ENCODE measurements at places on chromosomes 16 and 17.

- no peak for DNase-seq
These were observed 30.1 kb upstream of the CPNE2 start for GRCh38 chr16:57062329-57062728.

DNA sequence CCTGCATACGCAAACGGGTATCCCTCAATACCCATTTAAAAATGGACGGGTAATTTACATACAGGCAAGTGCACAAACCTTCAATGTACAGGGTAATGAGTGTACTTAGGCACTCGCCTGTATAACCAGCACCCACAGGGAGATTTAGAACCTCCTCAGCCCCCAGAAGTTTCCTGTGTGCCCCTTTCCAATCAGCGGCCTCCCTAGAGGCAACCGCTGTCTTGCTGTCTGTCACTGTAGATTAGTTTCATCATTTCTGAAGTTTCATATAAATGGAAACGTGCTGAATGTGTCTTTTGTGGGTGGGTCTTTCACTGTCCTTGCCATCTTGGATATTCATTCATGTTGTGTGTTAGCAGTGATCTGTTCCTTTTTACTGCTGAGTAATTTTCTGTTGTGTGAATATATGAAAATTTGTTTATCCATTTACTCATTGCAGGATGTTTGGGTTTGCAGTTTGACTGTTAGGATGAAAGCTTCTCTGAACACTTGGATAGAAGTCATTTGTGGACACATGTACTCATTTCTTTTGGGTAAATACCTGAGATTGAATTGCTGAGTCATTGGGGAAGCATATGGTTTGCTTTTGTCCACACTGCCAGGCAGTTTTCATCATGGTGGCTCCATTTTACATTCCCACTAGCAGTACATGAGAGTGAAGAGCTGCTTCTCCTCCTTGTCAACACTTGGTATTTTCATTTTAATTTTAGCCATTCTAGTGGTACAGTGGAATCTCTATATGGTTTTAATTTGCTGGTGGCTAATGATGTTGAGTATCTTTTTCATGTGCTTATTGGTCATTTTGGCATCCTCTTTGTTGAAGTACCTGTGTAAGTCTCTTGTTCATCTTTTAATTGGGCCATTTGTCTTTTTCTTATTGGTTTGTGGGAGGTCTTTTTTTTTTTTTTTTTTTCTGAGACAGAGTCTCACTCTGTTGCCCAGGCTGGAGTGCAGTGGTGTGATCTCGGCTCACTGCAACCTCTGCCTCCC is 2.1 kb upstream of the ADCY7 start:
- no peak for DNase-seq

- DNase-seq: no peak
These were observed 134.4 kb downstream of the MAF start for GRCh38 chr16:79466111-79466510.

DNA sequence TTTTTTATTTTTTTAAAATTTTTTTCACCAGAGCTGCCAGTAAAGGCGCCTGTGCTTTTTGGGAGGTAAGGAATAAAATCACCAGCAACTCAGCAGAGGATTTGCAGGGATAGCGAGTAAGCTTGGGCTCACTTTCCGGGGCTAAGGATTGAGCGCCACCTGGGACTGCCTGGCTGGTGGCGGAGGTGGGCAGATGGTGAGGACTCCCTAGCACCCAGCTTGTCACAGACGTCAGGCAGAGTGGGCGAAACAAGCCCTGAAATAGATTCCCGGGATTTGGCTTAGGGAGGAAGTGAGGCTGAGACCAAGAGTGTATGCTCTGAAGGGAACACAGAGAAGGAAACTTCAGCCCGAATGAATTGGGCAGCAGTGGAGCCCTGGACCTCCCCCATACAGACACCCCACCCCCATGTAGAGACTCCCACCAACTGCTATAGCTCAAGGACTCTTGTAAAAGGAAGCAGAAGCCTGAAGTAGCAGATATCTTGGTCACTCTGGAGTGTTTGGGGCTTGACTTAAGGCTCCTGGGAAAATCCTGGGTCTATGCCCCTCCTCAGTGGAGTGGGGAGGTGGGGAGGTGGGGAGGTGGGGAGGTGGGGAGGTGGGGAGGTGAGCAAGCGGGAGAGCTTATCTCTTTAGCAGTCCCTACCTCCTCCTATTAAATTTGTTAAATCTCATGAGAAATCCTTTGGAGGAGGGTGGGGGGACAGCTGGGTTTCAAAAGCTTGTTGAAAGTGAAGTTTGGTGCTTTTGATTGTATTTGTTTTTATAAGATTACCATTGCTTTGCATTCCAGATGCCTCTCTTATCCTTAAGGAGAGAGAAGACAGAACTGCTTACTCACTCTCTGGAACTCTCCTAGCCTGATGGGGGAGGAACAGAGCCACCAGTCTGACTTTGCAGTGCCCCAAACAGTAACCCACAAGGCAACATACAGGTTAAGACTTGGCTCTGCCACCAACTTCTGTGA is 8.2 kb downstream of the ARL4D start:
- no peak for DNase-seq

GRCh38 chr17:9255833-9256232 is 234.5 kb downstream of the NTN1 start:
- DNase-seq: no peak

DNA sequence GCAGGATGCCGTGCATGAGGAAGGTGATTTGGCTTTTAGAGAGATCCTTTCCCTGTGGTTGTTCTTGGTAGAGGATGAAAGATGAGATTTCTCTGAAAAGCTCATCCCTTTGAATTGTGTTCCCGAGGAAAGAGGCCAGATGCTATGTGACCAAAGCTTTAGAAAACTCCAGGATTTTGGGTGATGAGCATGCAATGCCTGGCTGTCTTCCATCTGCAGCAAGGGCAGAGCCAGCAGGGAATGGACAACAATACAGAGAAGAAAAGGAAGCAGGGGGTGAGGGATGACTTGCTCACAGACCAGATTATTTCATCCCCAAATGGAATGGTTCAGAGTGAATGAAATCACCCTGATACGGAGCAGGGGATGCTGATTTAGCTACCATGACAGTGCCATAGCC is 949.7 kb upstream of the EEF2KMT start:
- no peak for DNase-seq

DNA sequence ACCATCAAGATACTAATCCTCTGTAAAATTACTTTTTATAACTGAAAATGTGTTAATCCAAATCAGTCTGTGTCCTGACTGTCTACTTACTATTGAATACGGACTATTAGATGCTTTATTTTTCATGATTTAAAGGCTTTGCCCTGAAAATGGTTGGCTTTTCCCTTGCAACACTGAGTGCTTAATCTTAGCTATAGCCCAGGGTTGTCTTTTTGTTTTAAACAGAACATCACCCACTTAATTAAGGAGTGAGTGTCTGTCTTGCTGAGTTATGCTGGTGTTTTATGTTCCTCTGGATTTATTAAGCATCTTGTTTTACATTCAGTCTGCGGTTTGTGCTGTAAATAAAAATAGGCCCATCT is 11.0 kb downstream of the FTO start:
- no peak for DNase-seq

DNA sequence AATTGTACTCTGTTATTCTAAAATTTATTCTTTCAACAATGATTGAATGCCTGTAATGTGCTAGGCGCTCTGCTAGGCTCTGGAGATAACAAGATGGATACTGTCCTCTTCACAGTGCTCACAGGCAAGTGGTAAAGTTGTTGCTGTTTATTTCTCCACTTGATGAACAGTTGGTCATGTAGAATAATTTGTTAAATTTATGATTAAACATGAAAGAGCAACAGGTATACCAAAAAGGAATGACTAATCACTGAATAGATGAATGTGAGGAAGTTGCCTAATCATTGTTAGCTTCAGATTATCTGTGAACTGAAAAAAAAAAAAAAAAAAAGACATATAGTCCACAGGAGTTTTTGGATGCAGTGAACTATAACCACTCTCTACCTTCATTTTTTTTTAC is 62.3 kb downstream of the NFATC3 start:
- no peak for DNase-seq

DNA sequence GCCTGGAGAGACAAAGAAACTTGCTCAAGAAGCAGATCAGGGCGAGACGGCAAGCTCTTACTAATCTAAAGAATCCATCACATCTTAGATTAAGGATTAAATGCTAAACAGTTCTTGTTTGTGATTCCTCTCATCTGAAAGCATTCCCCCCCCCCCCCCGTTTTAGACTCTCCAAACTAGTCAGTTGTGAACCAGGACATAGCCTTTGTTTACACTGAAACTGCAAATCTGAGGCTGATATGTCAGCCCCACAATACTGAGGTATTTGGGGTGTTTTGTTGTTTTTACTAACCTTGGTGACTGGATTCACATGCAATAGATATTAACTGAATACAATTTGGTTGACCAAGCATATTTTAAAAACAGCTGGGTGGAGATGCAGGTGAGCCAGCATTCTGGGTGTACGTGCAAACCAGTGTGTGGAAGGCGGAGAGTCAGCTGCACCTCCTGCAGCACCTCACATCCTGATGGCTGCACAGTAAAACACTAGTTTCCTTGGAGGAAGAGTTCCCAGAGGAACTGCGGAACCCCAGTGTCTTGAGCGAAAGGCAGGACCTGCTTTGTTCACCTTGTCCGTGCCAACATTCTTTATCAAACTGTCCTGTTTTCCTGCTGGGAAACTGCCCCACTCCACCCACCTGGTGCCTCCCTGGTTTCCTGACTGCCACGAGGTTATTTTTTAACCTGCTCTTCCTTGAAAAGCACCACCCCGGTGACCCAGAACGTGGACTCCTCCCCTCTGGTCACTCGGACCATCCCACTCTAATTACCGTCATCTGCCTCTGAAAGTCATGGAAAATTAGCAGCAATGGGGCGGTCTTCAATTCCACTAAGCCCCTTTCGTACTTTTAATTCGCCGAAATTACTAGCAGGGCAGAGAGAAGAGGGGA is 1.2 kb upstream of the YPEL2 start:
- DNase-seq: peak; percentile 32

- DNase-seq: no peak
These were observed 100.7 kb downstream of the SALL1 start for GRCh38 chr16:51050377-51050706.

GRCh38 chr17:19780846-19781245 is 32.7 kb upstream of the ALDH3A1 start:
- no peak for DNase-seq

GRCh38 chr16:57802341-57803133 is at the start of gene KIFC3:
Gene KIFC3 (minus strand): TSS chr16:57802491. CDS start chr16:57798243, 4,248 bp downstream.
- peak; percentile 90 for DNase-seq

DNA sequence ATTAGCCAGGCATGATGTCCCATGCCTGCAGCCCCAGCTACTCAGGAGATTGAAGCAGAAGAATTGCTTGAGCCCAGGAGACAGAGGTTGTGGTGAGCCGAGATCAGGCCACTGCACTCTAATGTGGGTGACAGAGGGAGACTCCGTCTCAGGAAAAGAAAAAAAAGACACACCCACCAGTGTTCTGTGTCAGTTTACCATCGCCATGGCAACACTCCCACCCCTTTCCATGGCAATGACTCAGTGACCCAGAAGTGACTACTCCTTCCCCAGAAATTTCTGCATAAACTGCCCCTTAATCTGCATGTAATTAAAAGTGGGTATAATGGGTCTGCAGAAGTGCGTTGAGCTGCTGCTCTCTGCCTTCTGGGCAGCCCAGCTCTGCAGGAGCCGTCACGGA is 4.0 kb upstream of the ZC3H18 start:
- no peak for DNase-seq

GRCh38 chr17:54932711-54933110 is 32.1 kb downstream of the TOM1L1 start:
- no peak for DNase-seq

GRCh38 chr17:45296833-45297124 is 20.0 kb downstream of the MAP3K14 start:
- DNase-seq: no peak

DNA sequence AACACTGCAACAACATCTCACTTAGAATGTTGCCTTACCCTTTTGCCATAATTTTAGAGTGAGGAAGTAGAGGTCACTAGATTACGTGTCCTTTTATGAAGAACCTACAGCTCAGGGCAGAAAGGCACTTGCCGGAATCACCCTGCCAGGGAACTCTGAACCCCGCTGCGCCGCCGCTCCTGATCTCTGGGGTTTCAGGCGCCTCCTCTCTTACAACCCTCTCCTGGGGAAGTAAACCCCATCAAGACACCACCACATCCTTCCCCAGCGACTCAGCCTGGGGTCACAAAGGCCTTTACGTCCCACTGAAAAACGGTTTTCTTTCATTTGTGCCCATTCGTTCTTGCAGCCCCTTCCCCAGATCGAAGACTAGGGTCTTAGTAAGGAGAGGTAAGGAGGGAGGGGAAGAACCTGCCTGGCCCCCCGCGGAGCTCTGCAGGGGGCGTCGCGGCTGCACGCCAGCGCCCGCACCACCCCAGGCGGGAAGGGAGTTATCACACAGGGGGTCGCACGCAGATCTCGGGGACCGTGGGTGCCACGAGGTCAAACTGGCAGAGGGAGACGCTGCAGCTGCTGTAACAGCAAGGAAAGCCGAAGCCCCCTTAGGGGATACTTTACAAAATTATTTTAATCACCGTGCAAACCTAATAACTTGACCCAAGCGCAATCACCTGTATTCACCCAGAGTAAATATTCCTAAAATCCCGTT is 1.0 kb upstream of the HLF start:
- peak; percentile 11 for DNase-seq

GRCh38 chr17:81309140-81309858 is 14.2 kb upstream of the SLC38A10 start:
- DNase-seq: peak; percentile 73

GRCh38 chr16:17658881-17659280 is 188.1 kb upstream of the XYLT1 start:
- no peak for DNase-seq

GRCh38 chr16:48501516-48502377 is 108.2 kb downstream of the N4BP1 start:
- DNase-seq: no peak

DNA sequence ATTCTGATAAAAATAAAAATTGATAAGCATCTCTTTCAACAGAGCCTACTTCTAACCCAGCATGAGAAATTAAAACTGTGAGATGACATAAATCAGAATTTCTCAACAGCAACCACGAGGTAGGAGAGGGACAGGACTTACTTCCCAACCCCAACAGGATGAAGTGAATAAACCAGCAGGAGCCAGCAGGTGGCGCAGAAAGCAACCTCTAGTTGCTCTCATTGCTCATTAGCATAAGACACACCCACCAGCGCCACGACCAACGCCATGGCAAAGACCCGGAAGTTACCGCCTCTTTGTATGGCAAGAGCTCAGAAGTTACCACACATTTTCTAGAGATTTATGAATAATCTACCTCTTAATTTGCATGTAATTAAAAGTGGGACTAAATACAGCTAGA is 189.4 kb upstream of the CDH8 start:
- DNase-seq: peak; percentile 53

- DNase-seq: peak; percentile 8
These were observed 32.5 kb downstream of the DGKE start for GRCh38 chr17:56866496-56866895.

GRCh38 chr17:4728124-4728523 is 3.1 kb upstream of the MED11 start:
- no peak for DNase-seq

- no peak for DNase-seq
These were observed 31.8 kb downstream of the NSRP1 start for GRCh38 chr17:30148376-30148775.

All from nephron progenitor cell (in vitro differentiated cells).